ENCODE measurements at places on chromosomes 12 and 14.

GRCh38 chr14:60294411-60295069 is 45.5 kb downstream of the PPM1A start:
- no peak for DNase-seq

GRCh38 chr12:65557438-65558181 is 266.7 kb upstream of the HMGA2 start:
- DNase-seq = no peak

- no peak for DNase-seq
These were observed 76.1 kb downstream of the NUAK1 start for GRCh38 chr12:106062693-106063092.

DNA sequence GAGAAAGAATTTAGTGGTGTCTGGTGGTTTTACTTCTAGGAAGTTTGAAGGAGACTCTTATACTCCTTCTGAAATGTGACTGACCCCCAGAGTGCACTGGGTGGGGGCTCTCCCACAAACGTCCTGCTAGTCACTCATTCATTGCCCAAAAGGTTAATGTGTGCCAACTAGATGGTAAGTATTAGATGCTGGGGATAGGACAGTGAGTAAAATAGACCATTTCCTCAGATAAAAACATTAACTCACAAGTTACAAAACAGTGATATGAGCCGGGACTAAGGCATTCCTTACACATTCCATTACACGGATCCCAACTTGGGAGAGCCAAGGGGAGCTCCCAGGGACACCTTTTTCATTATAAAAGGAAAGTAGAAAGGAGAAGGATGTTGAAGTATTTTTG is 185.1 kb downstream of the ATXN7L3B start:
- no peak for DNase-seq

DNA sequence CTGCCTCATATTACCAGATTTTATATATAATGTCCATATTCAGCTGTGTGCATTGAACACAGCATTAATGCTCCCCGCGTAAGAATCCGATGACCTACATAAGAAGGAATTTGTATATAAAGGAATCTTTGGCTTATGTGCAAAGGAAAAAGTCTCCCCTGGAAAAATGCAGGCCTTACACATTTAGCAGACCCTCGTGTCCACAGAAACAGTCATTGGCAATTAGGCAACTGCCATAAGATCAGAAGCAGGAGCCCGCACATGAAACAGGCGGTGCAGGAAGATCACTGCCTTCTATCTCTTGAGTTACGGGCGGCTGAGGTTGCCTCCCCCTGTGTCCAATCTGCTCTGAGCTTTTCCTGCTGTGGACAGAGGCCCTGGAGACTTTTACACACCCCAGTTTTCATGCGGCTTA is 63.2 kb upstream of the RFX4 start:
- no peak for DNase-seq

- no peak for DNase-seq
These were observed 9.1 kb upstream of the PTGER2 start for GRCh38 chr14:52305014-52305413.

DNA sequence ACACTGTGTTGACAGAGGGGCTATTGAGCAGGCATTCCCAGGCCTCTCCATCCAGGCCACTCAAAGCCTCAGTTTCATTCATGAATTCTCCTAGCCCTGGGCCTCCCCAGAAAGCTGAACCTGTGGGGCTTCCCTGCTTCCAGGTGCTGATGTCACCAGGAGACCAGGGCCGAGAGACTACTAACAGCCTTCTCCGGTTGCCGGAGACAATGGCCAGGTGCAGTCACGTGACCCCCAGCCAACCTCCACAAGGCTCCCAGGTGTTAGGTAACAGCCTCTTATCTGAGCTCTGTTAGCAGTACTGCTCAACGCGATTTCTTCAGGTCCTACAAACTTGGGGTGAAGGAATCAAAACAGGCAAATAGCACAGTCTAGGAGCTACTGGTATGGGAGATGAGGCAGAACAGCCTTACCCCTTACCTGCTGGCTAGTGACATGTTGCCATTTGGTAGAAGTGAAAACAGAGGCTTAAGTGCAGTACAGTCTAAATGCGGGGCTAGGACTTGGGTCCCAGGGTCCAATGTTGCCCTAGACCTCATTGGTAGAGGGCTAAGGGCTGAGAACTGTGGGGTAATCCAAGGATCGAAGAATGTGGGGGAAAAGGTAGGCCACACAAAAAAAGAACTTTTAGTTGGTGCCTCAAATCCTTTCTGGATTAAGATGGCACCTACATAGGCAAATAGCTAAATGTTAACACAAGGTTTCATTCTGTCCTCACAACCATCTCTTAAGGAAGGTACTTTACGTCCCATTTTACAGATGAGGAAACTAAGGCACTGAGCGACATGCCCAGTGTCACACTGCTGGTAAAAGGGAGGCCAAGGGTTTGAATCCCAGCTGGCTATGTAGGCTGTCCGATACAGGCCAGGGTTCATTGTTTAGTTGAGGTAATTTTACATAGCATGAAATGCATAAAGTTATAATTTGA is 3.8 kb downstream of the CCDC88C start:
- DNase-seq = no peak

DNA sequence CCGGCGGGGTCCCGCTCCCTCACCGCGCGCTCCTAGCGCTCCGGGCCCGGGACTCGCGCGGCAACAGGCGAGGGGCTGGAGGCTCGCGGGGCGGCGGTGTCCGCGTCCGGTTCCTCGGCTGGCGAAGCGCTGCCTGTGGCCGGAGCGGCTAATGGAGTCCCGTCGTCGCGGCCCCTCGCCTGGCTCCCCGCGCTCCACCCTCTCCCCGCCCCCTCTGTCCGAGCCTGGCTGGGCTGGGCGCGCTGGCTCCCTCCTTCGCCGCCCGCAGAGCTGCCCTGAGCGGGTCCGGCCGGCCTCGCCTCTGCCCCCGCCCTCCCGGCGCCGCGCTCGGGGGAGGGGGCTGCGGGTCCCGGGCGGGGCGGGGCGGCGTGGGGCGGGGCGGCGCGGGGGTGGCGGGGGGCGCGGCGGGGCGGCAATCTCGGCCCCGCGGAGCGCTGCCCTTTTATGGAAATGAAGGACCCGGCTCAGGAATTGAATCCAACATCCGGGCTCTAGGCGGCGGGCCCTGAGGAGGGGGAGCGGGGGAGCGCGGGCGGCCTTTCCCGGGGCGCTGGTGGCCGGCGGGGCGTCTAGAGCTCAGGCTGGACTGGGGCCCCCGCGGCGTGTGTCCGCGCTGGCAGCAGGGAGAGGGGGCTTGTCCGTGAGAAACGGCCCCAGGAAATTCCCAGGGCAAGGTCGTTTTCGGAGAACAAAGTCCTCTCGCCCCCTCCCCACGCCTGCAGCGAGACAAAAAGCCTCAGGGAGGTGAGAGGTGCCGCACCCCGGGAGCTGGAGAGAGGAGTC is at the start of gene FERMT2:
Gene FERMT2, minus strand, starts transcription at position 153 of the 783 bp plus-strand sequence. CDS start 482 bp downstream, outside the sequence.
- peak; percentile 54 for DNase-seq

DNA sequence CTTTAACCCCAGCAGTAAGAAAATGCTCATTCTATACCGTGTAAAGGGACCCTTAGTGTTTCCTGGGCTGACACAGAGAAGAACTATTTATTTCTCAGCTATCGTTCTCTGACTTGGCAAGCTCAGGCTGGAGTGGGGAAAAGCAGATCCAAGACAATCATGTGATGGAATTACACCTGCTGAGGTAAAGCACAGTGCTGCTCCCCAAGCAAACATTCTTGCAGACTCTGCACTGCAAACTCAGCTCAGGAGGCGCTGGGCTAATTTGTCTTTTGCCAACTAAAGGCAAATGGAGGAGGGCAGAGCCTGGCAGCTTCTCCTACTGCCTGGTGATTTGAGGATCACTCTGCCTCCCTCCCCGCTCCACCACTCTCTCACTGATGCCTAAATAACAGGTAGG is 57.8 kb upstream of the FUT8 start:
- no peak for DNase-seq

DNA sequence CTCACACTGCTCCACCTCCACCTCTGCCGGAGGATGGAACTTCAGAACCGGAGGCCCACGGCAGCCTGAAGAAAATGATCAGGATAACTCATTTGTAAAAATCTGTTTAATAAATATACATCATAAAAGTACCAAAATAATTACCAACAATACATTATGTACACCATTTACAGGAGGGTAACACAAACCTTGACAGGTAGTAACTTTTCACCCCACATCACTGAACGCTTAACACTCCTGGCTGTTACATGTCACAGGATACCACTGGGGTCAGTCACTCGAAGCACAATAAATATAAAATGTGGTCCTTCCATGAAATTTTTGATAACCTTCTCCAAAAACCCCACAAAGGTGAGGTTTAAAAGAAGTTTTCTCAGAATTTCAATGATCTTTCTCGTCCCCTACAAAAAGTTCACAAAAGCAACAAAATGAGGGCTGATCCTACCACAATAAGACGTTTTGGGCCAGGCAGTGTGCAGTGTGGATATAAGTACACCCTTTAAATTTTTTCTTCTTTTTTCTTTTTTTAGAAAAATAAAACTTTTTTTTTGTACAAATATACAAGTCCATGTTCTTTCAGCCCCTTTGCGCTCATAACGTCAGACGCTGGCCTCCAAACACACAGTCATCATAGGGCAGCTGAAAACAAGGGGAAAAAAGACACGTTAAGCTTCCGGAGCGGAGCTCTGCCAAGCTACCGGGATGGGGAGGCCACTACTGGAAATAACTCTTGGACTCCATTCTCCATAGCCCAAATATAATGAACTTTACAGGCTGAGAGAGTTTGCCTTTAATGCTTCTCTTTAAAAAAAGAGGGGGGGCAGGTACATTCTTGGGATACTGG is 2.9 kb downstream of the NFKBIA start:
- DNase-seq = no peak

DNA sequence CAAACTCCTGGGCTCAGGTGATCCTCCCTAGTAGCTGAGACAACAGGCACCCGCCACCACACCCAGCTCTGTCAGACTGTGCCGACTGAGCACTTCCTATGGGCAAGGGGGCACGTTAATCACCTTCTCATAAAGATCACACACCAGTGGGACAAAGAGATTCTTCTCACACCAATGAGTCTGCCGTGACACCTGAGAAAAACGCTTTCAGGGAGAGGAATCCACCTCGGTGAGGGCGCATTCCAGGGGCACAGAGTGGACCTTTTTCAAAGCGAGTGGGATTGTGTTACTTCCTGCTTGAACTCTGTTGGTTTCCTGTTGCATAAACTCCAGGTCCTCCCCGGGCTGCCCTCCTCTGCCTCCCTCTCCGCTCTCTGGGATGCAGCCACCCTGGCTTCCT is 17.5 kb upstream of the SCARB1 start:
- peak; percentile 68 for DNase-seq

GRCh38 chr14:69982220-69982839 is 103.1 kb downstream of the SMOC1 start:
- no peak for DNase-seq

GRCh38 chr14:104030958-104031357 is 54.5 kb upstream of the ASPG start:
- no peak for DNase-seq

DNA sequence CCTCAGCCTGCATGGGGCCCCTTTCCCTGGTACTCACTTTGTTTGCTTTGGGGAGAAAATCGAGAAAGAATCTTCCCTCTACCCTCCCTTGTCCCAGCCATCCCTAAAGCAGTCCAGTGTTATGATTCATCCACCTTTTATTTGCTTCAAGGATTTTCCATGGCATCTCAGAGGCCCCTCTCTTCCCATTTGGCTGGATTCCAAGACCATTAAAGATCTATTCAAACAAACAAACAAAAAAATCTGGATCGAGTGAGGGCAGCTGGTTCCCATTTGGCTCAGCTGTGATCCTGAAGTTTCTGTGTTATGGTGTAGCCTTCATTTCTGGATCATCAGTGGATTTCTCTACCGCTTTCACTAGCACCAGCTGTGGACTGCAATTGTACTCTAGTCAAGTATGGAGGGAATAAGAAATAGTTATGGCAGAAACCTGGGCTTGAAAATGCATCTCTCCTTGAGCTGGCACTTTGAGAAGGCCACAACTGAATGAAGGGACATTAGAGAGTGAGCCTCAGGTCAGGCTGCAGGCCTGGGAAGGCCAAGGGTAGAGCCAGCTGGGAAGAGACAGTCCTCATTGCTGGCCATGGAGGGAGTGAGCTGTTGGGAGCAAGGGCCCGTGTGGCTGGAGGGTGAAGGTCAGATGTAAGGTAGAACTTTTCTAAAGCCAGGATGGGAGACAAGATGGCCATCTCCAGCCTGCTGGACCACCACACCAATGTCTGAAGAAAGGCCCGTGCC is 13.7 kb downstream of the KRT71 start:
- DNase-seq = no peak

- no peak for DNase-seq
These were observed 486.5 kb downstream of the ZFP36L1 start for GRCh38 chr14:68306265-68306933.

DNA sequence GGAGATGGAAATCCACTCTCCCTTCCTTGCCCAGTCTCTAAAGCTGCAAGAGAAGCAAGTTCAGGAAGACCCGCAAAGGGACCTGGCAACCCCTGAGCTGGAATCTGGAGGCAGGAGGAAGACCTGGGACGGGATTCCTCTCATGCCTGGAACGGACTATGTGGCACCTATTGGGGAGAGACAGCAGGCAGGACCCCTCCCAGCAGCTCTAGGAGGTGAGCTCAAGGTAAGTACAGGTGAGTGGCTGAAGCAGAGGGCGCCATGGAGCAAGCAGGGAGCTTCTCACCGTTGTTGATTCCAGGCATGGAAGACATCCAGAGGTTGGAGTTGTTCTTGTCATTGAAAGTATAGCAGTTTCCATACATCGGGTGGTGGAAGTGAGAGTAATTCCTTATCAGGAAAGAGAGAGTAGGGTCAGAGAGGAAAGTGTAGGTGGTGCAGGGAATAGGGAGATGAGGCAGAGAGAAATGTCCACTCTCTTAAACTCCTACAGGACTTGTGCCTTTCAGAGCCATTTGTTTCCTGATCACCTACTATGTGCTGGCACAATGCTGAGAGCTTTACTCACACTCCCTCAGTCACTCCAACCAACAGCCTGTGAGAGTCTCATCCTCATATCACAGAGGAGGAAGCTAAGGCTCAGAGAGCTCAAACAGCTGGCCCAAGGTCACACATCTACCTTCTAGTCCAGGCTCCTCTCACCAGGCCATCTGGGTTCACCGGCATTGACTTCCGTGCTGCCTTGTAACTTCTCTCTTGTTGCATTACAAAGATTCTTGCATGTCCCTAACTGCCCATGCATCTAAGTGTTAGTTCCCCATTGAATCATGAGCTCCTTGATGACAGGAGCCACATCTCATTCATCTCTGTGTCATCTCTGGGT is 13.9 kb upstream of the TNFRSF1A start:
- DNase-seq = peak; percentile 80

DNA sequence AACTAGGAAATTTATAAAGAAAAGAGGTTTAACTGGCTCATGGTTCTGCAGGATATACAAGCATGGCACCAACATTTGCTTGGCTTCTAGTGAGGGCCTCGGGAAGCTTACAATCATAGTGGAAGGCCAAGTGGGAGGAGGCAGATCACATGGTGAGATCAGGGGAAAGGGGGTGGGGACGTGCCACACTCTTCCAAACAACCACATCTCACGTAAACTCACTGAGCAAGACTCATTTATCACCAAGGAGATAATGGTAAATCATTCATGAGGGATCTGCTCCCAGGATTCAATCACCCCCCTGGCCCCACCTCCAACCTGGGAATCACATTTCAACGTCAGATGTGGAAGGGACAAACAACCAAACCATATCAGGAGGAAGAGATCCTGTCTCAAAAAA is 35.8 kb downstream of the NUMB start:
- no peak for DNase-seq

GRCh38 chr14:23365732-23366425 is 907 bp upstream of the EFS start:
- no peak for DNase-seq
